Cerebellar nuclear complex (tissue), 1 donor: ENCODE measurements at places on chromosomes 7 and 10.

DNA sequence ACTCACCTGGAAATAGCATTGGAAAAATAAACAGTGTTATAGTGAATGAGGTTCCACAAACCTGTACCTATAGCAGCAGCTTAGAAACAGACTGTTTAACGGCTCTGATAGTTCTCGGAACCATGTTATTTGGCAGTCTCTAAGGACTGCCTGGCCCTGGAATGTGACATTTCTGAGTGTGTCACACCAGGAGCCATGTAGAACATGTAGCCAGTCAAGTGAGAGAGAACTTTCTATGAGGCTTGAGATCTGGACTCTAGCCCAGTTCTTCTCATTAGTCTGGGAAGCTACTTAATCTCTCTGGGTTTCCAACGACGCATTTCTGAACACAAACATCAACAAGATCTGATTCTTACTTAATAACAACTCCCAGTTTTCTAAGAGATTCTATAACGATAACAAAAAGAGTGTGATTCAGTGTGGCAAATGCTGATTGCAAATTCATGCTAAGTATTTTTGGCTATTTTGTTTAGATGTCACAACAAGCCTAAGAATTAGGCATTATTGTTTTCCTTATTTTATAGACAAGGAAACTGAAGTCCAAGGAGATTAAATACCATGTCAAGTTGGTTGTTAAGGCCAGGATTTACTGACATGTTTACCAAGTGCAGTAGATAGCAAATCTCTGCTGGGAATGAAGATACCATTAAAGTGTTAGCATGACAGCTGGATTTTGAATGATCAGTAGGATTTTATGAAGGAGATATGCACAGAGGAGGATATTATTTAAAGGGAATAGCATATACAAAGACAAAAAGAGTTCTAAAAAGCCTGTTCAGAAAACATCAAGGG lies 47.2 kb downstream of the APBB1IP start:
- DNase-seq, result no peak

- no peak for DNase-seq
Observed at GRCh38 chr10:125016123-125016522, 74.2 kb downstream of the ZRANB1 start.

GRCh38 chr7:21867226-21867625 lies 78.5 kb downstream of the CDCA7L start:
- no peak for DNase-seq

DNA sequence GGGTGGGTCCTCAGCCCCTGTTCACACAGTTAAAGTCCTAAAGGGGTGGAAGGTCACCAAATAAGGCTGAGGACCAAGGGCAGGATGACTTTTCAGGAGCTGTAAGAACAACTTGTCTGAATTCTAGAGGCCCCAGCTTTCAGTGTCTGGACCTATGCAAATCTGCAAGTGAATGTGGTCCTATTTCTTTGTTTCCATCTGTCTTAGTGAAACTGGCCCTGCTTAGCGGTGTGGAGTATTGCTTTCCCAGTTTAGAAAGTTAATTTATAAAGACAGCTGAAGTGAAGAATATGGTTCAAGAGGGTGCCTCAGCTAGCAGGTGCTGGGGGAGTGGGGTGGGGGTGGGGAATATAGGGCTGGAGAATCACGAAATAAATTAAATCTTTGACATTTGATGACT lies 40.1 kb downstream of the HHEX start:
- no peak for DNase-seq

DNA sequence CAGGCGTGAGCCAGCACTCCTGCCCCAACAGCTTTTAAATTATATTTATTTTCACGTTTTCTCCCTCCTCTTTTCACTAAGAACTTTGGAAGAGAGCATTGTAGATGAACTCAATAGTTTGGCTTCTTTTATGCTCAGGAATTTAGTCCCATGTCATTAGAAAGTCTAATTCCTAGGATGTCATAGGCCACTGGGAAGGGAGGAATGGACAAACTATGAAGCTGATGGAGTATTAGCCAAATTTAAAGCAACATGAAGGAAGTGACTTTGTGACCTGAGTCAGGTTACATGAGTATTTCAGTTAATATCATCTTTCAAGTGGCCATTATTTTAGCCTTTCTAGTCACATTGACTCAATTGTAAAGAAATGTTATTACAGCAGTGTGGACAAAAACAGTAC lies 18.0 kb upstream of the OPN4 start:
- no peak for DNase-seq

- DNase-seq, result peak; percentile 18
Observed at GRCh38 chr7:33964417-33965182, 59.3 kb downstream of the BMPER start.
